Left ventricle myocardium inferior (tissue), 1 donor: ENCODE measurements at places on chromosomes 2 and 18. TPM values are rescaled to one million over a fixed set of nuclear protein-coding genes. Genes with fewer than 3 reads are reported as not detected.
A peak's percentile ranks its signal among the peaks of the same experiment; 100 is the strongest.

- no peak for DNase-seq
- H3K4me1 ChIP-seq = no peaks in the 10 kb centered on the region
- H3K4me3 ChIP-seq = no peak overlapping the region
- H3K27ac ChIP-seq = no peak overlapping the region
- H3K27me3 ChIP-seq = peaks cover 11% of the 10 kb centered on the region
Measured at GRCh38 chr2:108912629-108912902, 76.5 kb downstream of the EDAR start.

- H3K36me3 ChIP-seq = no peaks in the 10 kb centered on the region
- H3K27me3 ChIP-seq = no peaks in the 10 kb centered on the region
- peaks cover 25% of the 10 kb centered on the region for H3K4me1 ChIP-seq
- peak overlapping the region; percentile 91 for H3K4me3 ChIP-seq
- peak overlapping the region; percentile 84 for H3K27ac ChIP-seq
Measured at GRCh38 chr18:58045242-58046092, 1.4 kb downstream of the NEDD4L start.

DNA sequence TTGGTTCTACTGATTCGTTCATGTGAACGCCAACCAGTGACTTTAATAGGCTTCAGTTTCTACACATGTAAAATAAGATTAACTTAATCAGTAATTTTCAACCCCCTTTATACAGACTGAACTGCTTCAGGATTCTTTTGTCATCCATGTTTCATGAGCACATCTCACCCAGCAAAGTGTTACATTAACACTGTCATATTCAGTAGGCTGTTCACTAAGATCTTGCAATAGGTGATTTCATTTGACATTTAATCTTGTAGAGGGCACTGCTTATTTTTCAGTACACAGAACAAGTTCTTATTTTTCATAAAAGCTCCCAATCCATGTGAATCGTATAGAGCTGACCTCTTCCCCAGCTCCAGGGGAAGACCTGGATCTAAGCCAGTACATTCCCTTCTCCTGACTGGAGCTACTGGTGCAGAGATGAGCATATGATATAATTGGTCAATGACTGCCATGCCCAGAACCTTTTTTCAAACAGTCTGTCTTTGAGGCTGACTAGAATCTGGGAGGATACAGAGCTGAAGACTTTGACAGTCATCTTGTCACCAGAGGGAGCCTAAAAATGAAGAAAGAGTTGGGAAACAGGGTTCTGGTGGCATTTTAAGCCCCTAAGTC, 72.2 kb upstream of the CHRNA1 start:
- no peak overlapping the region for H3K4me3 ChIP-seq
- H3K27ac ChIP-seq = peak overlapping the region; percentile 12
- H3K27me3 ChIP-seq = no peaks in the 10 kb centered on the region
- no peak for DNase-seq
- H3K4me1 ChIP-seq = peaks cover 22% of the 10 kb centered on the region

- H3K27me3 ChIP-seq = peaks cover 87% of the 10 kb centered on the region
- H3K4me3 ChIP-seq = no peak overlapping the region
- H3K36me3 ChIP-seq = no peaks in the 10 kb centered on the region
- no peaks in the 10 kb centered on the region for H3K4me1 ChIP-seq
- no peak overlapping the region for H3K27ac ChIP-seq
Measured at GRCh38 chr2:229675569-229675968, 38.8 kb downstream of the DNER start.

GRCh38 chr2:67534745-67535144, 137.6 kb downstream of the ETAA1 start:
- H3K4me3 ChIP-seq = no peak overlapping the region
- no peaks in the 10 kb centered on the region for H3K4me1 ChIP-seq
- H3K36me3 ChIP-seq = no peaks in the 10 kb centered on the region
- no peak overlapping the region for H3K27ac ChIP-seq

The SPATA3 gene
- not detected for total RNA-seq

DNA sequence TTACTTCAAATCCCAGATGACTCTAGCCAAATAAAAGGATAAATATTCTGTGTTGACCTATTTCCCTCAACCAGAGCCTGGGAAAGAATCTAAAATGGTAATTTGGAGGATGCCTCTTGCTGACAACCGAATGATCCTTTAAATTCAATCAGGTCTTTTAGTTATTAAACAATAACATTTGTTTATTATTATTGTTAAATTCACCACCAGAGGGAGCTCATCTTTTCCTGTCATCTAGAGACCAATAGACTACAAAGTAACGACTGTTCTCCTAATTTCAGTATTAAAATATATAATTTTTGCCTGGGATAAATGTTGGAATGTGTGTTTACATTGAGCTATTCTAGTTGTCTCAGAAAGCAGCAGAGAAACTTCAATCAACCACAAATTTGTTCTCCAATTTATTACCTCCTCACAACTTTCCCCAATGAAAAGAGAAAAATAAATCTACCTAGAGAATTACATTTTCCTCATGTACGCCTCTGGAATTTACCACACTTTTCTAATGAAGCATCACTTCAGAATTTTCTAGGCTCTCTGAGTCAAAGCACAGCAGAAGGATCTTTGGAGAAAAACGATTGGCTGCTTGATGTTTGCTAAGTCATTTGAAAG, 142.7 kb downstream of the SCG2 start:
- H3K27ac ChIP-seq = no peak overlapping the region
- H3K4me3 ChIP-seq = no peak overlapping the region
- H3K27me3 ChIP-seq = no peaks in the 10 kb centered on the region
- H3K36me3 ChIP-seq = no peaks in the 10 kb centered on the region

GRCh38 chr2:9336241-9336575, 87.1 kb downstream of the ITGB1BP1 start:
- no peaks in the 10 kb centered on the region for H3K27me3 ChIP-seq
- peak overlapping the region; percentile 47 for H3K27ac ChIP-seq
- no peak for DNase-seq

The TEKT4 gene
- total RNA-seq = not detected

The CTNNA2 gene
- not detected for total RNA-seq

- H3K4me3 ChIP-seq = no peak overlapping the region
- H3K27me3 ChIP-seq = no peaks in the 10 kb centered on the region
- DNase-seq = no peak
- H3K4me1 ChIP-seq = peaks cover 17% of the 10 kb centered on the region
- no peak overlapping the region for H3K27ac ChIP-seq
- H3K36me3 ChIP-seq = no peaks in the 10 kb centered on the region
Measured at GRCh38 chr2:18602298-18602697, 12.9 kb upstream of the NT5C1B start.
